ENCODE measurements at places on chromosomes 4 and X.
A peak's percentile ranks its signal among the peaks of the same experiment; 100 is the strongest.

GRCh38 chr4:113996599-113997177 is 17.2 kb upstream of the ARSJ start:
- DNase-seq = no peak

DNA sequence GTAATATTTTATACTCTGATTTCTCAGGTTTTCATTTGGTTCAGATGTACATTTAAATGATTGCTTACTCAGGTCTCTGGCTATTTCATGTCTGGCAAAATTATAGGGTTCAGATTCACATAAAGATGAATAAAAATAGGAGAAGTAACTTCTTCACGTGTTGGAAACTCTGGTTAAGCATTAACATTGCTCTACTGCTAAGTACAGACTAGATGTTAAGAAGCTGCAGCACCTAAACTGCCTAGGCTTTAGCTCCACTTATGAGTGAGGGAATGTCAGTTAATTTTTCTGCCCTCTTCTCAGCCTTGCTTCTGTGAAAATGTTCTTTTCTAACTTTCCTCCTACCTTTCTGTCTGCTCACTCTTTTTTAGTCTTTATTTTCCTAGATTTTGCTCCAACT is 361.2 kb downstream of the ARAP2 start:
- no peak for DNase-seq

DNA sequence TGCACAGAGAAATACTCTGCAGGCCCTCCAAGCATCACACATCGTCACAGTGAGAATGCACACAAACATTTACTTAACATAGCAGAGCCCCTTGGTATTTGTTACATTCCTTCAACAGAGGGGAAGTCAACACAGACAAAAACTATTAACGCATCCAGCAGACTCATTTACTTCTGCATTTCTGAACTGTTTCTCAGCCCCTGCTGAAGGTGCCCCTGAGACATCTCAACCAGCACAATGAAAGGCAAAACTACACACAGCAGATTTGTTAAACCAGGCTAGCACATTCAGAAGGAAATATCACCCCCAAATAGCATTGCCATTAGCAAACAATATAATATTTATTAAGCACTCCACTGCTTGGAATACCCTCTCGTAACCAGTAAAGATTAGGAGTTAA is 367.0 kb downstream of the RAB28 start:
- DNase-seq = no peak

- DNase-seq = no peak
Observed at GRCh38 chr4:185722029-185722316, 90.0 kb downstream of the SORBS2 start.

- DNase-seq = no peak
Observed at GRCh38 chrX:122856205-122856604, 327.9 kb upstream of the GRIA3 start.

DNA sequence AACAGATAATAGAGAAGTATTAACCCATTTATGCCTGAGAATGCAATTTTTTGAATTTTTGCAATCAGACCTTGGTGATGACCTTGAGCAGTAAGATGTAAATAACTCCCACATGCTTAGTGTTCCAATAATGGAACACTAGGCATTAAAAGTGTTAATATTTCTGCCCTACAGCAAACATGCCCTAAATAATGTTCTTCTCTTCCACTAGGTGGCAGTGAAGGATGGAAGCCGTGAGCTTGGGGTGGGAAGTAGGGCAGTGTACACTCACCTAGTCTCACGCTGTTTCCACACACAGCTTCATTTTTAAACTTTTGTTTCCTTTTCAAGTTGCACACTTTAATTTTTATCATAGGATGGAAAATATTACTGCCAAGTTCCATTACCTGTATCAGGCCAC is 613.1 kb upstream of the HS3ST1 start:
- DNase-seq = no peak

GRCh38 chr4:52576326-52576725 is 82.8 kb downstream of the USP46 start:
- no peak for DNase-seq

- DNase-seq = no peak
Observed at GRCh38 chr4:123427951-123428350, 31.4 kb downstream of the SPRY1 start.

- no peak for DNase-seq
Observed at GRCh38 chrX:8868070-8868773, 67.0 kb upstream of the FAM9A start.

DNA sequence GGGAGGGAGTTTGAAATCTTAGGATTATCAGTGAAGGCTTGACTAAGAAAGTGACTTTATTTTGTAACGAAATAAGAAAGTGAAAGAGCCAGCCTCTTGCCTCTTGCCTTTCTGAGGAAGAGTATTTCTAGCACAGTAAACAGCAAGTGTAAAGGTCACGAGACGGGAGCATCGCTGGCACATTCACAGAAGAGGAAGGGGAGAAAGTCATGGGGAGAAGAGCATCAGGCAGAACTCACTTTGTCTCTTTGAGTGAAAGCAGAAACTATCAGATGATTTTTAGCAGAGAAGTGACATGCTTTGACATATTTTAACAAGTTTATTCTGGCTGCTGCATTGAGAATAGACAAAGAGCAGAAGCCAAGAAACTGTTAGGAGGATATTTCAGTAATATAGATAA is 313.8 kb downstream of the CAMK2D start:
- DNase-seq = no peak

GRCh38 chrX:123905332-123905731 is 45.5 kb downstream of the XIAP start:
- no peak for DNase-seq

- no peak for DNase-seq
Observed at GRCh38 chr4:88900432-88900831, 156.6 kb downstream of the FAM13A start.

DNA sequence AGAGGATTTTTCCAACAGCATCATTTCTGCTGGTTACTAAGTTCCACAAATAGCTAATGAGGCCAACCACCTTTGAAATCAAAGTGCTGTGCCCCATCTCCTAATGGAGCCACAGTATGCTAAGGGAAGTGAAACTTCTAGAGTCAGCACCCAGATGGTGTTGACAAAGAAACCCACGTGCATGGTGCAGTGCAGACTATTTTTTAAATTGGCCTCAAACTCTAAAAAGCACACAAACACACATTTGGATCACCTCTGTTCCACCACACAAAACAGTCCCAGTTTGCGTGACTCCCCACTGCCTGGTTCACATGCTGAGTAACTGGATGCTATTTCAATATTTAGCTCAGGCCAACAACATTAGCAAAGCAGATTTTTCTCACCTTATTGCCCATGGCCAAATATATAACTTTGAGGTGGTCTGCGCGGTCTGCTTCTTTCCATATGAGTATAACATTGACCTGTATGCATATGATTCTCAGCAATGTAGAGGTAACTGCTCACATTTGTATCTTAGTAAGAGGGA is 69.9 kb downstream of the AMELX start:
- DNase-seq = no peak

DNA sequence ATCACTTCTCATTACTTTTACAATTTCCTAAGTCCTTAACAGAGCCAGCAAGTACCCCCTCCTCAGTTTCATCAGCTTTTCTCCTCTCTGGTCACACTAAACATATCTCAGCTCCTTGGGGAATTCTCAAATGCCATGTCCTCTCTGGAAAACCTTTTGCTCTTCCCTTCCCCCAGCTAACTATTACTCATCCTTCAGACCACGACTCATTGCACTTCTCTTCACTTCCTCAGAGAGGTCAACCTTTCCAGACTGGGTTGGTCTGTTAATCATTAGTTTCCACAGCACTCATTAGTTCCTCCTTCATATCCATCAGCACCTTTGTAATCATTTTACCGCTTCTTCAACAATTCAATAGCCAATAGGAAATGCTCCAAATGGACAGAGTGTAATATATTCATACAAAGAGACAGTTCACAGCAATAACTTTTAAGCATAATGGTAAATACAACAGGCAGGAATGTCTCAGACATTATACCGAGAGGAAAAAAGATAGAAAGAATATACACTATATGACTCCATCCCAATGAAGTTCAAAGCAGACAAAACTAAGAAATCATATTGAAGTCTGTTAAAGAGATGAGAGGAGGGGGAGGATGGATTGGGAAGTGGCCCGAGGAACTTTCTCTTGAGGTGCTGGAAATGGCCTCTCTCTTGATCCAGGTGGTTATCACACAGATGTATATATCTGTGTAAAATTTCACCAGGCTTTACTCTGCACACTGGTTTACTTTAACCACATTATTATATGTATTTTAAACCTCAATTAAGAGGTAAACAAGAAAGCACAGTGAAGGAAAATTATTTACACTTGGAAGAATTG is 39.6 kb downstream of the DDX60L start:
- DNase-seq = no peak

DNA sequence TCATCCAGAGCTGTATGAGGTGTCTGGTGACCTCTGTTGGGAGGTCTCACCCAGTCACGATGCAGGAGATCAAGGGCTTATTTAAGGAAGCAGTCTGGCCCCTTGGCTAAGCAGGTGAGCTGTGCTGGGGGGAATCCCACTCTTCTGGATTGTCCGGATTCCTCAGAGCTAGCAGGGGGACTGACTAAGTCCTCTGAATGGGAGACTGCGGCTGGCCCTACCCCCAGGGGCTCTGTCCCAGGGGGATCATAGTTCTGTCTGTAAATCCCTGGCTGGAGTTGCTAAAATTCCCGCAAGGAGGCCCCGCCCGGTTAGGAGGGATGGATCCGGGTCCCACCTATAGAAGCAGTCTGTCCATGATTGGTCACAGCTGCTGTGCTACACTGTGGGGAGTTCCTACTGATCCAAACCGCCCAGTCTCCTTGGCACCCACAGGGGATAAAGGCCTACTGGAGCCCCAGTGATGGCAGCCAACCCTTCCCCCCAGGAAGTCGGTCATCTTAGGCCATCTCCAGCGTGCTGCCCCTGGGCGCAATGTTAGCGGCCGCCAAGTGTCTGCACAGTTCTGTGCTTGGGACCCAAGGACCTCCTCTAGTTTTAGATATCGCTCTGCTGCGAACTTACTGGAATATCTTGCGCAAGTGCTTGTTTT is 118.2 kb upstream of the KLF8 start:
- no peak for DNase-seq

DNA sequence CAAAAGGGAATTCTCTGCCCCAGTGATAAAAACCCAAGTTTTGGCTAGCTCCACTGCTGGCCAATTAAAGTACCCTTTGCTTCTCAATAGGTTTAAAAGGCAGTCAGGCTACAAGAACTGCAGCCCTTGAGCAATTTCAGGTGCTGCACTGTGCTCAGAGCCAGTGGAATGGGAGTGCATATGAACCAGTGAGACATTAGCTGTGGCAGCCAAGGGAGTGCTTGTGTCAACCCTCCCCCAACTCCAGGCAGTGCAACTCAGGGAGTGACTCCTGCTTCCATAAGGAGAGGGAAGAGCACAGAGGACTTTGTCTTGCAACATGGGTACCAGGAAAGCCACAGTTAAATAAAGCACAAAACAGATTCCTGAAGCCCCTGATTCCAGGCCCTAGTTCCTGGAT is 61.6 kb upstream of the VAMP7 start:
- DNase-seq = no peak

DNA sequence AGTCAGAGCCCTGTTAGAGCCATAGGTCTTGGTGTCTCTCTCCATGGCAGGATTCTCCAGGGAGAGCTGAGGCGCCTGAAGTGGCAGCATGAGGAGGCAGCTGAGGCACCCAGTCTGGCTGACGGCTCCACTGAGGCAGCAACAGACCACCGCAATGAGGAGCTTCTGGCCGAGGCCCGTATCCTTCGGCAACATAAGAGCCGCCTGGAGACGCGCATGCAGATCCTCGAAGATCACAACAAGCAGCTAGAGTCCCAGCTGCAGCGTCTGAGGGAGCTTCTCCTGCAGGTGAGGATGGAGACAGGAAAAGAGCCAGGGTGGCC is 32.9 kb downstream of the TAF7L start:
- no peak for DNase-seq

GRCh38 chr4:134426821-134427220 is 225.2 kb upstream of the PABPC4L start:
- DNase-seq = no peak

- peak; percentile 2 for DNase-seq
Observed at GRCh38 chrX:63561425-63561824, 210.3 kb upstream of the SPIN4 start.

- DNase-seq = no peak
Observed at GRCh38 chr4:48082956-48083355, 51.1 kb downstream of the TXK start.

GRCh38 chr4:165058666-165059065 is 5.0 kb downstream of the TRIM75 start:
- no peak for DNase-seq

- no peak for DNase-seq
Observed at GRCh38 chr4:60117726-60118323, 1082.3 kb upstream of the ADGRL3 start.

DNA sequence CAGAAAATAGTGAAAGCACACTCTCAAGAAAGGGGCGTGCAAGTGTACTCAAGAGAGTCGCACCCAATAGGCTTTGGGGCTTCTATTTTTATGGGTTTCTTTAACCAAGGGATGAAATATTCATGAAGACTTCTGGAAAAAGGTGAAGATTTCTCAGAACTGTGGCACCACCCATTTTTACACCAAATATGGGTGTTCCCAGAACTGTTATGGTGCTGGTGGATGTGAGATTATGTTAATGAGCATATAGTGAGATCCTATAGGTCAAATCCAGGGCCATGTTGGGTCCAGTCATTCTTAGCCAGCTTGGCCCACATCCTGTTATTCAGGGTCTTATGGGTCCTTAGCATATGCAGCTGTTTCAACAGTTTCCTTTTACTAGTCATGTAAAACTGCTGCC is 61.0 kb upstream of the SMIM10 start:
- no peak for DNase-seq

Data from NCI-H510A treated with DMSO at 0.1 percent for 48 hours (cell line).